Stimulated activated CD4-positive, alpha-beta T cell treated with anti-CD3 and anti-CD28 coated beads, Interleukin-2, amount 100 ng/mL, for 48 hours (primary cell): ENCODE measurements at places on chromosomes 12 and 14.

DNA sequence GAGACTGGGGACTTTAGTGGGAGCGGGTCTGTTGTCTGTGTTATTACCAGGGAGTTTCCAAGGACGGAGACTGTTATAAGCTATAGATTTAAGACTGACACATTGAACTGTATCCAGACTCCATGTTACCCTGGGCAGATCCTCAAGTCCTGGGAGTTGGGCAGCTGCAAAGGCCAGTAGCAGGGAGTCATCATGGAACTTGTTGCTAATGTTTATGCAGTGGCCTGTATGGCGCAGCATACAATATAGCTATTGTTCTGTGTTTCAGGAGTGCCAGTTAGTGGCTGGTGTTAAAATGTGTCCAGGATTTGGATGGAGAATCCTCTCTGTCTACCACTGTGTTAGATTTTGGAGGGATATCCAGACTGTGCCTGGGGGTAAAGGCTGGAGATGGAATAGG lies 31.7 kb downstream of the SMOC1 start:
- DNase-seq: no peak

DNA sequence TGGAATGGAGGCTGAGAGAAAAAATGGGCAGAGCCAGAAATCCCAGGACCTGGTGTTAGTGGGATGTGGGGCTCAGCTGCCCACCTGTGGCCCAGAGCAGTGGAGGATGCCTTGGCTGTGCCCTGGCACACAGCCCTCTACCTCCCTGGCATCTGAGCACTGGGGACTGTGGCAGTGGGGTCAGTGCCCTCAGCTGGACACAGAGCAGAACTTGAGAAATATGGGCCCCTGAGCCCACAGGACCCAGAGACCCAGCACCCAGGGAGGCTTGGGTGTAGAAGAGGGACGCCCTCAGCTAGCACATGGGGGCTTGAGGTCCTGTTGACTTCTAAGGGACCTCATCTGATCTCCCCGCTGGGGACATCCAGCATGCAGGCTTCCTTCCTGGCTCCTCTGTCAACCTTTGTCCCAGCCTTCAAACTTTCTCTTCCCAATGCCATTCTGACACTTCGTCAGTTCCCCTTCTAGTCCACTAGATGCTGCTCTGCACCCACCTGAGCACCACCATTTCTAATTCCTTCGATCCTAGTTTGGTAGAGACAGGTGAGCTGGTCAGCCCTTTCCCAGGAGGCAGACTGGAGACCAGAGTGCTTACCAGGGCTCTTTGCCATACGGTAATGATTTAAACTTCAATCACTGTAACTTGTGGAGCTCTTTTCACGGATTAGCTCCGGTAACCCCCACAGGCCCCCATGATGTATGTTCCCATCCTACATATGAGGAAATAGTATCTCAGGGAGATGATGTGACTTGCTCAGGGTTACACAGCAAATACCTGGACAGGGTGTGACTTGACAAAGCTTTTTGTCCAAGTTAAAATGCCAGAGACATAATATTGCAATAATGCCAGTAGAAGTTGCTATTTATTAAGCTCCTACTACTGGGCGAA lies 143.7 kb downstream of the ASCL4 start:
- no peak for DNase-seq

DNA sequence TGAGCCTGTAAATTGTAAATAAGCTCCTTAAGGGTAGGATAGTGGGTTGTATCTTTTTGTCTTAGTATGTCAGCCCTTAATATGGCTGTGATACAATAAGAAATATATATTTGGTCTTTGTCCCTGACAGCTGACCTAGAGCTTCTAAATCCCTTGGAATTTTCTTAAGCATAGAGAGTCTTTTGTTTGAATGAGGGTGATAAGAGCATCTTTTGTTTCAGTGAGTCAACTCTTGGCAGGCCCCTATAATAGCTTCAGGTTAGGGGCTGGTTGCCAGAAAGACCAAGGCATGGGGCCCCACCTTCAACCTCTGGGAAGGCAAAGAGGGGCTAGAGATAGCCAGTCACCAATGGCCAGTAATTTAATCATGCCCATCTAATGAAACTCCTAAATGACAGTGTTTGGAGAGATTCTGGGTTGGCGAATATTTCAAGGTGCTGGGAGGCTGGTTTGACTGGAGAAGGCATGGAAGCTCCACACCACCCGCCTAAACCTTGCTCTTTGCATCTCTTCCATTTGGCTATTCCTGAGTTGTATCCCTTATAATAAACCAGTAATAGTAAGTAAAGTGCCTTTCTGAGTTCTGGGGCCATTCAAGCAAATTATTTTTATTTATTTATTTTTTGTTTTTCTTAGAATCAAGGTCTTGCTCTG lies 10.5 kb downstream of the PALS1 start:
- no peak for DNase-seq

DNA sequence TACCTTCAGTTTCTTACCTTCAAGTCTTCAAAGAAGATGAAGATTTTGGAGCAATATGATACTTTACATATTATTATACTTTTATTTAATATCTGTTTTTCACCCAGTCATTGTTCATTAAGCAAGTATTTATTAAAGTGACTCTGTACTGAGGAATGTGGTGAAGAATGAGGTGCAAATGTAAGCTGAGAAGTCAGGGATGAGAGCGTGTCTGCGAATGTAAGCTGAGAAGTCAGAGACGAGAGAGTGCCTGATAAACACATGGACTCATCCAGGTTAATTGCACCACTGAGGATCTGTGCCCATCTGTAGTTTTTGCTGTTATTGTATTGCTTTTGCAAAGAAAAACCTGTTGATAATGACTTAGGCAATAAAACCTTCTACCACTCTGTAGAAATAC lies 211.9 kb upstream of the FAR2 start:
- DNase-seq: no peak

DNA sequence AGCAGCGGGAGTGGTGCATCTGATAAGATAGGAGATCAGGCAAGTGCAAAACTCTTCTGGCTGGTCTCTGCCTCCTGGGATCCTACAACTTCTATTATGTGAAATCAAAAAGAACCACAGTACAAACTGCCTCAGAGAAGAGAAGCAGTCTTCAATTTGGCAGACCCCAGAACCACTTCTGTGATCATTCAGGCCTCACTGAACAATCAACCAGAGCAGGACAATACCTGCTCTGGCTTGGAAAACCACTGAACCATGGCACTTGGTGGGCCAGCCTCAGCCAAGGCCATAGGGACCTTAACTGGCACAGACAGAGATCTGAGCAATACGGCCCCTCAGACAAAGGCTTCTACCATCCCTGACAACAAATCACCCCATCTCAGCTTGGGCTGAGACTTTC lies 103.0 kb downstream of the NDUFA12 start:
- DNase-seq: no peak

DNA sequence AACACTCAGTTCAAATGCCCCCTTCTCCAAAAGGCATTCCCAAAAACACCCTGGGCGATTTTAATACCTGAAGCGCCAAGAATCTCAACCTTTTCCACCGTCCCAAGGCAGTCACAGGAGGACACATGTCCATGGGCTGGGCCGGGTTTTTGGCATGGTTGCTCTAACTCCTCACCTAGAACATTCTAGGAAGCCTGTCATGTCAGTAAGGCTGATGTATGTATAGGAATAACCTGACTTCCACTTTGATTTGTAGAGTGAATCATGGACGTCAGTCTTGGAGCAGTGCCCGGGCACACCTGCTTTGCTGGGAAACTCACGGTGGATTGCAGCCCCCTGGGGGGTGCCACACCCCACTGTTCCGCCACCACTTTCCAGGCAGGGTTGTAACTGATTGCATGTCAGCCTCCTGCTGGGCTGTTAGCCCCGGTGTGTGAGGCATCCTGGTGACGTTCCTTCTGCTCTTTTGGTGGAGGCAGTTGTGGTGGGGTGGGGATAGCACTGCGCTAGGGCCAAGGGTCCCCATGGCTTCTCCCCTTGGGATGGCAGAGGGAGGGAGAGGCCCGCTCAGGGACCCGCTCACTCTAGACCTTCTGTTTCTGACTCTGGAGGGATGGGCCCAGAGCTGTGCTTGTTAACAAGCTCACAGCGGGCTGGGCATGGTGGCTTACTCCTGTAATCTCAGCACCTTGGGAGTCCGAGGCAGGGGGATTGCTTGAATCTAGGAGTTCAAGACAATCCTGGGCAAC lies 35.2 kb upstream of the FAM181A start:
- no peak for DNase-seq

- DNase-seq: no peak
Measured at GRCh38 chr12:50187084-50187900, 20.1 kb upstream of the CERS5 start.

- no peak for DNase-seq
Measured at GRCh38 chr14:68561531-68562007, 231.3 kb downstream of the ZFP36L1 start.

GRCh38 chr12:124531281-124531745 lies 36.1 kb downstream of the NCOR2 start:
- DNase-seq: no peak
